ENCODE measurements at places on chromosomes 3 and 15.

GRCh38 chr15:78415284-78415683 is 22.7 kb upstream of the IREB2 start:
- peak; percentile 24 for DNase-seq

GRCh38 chr15:31365032-31365654 is 38.5 kb downstream of the KLF13 start:
- DNase-seq, result no peak

DNA sequence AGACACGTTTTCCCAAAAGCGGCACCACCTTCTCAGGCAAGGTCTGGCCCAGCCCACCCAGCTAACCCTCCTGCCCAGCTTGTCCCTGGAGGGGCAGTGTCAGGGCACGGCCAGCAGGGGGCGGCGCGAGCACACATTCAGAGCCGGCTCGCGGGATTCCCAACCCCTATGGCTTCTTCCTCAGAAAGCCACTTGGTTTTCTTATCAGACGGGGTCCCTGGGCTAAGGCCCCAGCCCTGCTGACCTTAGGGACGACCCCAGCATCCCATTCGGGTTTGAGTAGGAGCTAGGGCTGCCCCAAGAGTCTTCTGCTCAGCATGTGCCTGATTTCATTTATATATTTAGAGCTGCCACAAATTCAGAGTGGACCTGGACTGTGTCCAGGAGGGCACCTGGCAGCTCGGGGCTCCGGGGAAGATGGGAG is 14.5 kb downstream of the RLBP1 start:
- DNase-seq, result peak; percentile 13

DNA sequence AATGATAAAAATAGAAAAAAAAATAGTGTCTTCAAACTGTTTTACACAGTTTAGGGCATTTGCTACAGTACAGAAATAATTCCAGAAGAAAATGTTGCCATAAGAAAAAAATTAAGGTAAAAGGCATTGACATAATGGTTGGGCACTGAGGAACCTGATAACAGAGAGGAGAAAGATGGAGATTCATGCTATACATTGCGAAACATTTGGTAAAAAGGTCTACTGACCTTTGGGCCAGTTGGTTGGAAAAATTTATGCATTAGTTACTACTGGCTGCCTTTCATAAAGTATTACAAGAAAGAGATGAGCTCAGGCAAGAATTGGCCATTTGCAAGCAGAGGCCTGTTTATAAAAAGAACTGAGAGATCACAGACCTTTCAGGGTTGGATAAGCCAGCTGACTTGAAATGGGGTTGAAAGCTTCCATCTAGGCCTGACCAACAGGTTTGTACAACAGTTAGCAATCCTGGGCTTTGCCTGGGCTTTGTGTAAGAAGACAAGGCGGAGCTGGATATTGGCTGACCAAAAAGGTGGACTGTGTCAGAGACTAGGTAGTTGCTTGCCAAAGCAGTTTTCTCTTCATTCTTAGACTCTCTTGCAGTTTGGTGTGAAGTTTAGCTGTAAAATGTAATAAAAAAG is 166.6 kb upstream of the MCTP2 start:
- no peak for DNase-seq

- DNase-seq, result peak; percentile 53
Measured at GRCh38 chr3:119352863-119353527, 58.8 kb downstream of the ARHGAP31 start.

- DNase-seq, result no peak
Measured at GRCh38 chr3:30259730-30260129, 346.7 kb upstream of the TGFBR2 start.

DNA sequence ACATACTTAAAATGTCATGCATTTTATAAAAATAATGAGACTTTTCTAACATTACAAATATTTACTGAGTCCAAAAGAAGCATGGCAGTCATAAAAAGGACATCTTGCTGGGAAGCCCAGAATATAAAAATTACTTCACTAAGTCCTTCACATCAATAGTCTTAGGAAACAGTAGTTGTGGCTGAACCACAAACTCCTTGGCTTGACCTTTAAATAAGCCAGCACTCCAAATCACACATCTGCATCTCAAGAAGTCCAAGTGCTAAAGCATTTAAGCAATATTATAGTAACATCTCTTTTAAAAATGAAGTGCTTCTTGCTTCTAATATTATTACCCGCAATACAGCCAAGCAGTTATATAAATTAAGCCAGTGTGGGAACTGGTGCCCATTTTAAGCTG is 8.8 kb downstream of the CCNL1 start:
- DNase-seq, result no peak

GRCh38 chr3:58325525-58325992 is 7.1 kb upstream of the PXK start:
- DNase-seq, result no peak

- no peak for DNase-seq
Measured at GRCh38 chr3:12471241-12471640, 13.0 kb upstream of the TSEN2 start.

- no peak for DNase-seq
Measured at GRCh38 chr3:161163297-161163696, 57.8 kb upstream of the NMD3 start.

DNA sequence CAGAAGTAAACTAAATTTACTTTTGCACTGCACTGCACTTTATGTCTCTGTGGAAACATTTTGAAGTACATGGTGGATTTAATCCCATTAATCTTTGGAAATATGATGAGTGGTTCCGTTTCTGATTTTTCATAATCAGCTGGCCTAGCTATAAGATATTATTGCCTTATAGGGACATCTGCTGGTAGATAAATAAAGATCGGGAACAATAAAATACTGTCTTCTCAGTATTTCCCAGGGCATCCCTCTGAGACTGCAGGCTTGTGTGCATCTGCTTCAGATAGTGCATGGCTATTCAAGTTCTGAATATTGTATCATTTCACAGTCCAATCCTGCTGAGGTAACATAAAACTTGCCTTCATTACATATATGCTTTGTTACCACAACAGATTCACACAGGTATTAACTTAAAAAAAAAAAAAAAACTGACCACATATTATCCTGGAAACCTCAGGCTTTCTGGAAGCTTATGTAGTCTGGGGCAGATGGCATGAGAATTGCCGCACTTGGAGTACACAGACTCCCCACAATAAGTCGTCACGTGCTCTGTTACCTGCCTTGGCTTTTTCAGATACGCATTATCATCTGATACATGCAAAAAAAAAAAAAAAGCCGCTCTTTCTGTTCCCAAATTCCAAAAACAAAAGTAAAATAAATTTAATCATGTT is 330.8 kb upstream of the AGTR1 start:
- no peak for DNase-seq

- DNase-seq, result no peak
Measured at GRCh38 chr3:128190501-128190900, 37.2 kb downstream of the EEFSEC start.

GRCh38 chr15:59812250-59812870 is 123.2 kb upstream of the BNIP2 start:
- DNase-seq, result no peak

- no peak for DNase-seq
Measured at GRCh38 chr3:154085799-154086198, 35.4 kb upstream of the ARHGEF26 start.

GRCh38 chr3:71005702-71006321 is 577.7 kb downstream of the FOXP1 start:
- DNase-seq, result no peak
